ENCODE measurements at places on chromosomes 7 and 10. TPM values are rescaled to one million over a fixed set of nuclear protein-coding genes. Genes with fewer than 3 reads are reported as not detected.
A peak's percentile ranks its signal among the peaks of the same experiment; 100 is the strongest.

PARP12 gene
- 55.9 TPM for total RNA-seq

- no peak for DNase-seq
Measured at GRCh38 chr10:21069929-21070700, 173.0 kb upstream of the NEBL start.

GRCh38 chr7:135959646-135960363, 17.4 kb downstream of the MTPN start:
- DNase-seq: no peak

DNA sequence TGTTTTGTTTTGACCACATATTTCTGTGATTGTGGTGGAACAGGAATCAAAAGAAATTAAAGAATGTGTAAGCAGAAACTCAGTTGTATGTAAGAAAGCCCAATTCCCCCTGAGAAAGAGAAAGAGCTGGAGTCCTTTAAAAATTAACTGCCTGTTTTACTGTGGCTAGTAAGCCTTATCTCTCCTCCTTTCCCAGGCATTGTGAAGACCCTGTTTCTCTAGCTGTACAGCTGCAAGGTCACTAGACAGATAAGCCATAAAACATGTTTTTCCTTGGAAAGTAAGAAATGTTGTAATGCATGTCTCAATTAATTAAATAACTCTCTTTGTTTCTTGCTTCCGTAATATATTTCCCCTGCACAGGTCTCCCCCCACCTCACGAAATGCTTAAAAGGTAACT, 53.5 kb downstream of the OR13A1 start:
- DNase-seq: no peak

GRCh38 chr7:68573271-68574005, 1024.8 kb upstream of the AUTS2 start:
- no peak for DNase-seq

DNA sequence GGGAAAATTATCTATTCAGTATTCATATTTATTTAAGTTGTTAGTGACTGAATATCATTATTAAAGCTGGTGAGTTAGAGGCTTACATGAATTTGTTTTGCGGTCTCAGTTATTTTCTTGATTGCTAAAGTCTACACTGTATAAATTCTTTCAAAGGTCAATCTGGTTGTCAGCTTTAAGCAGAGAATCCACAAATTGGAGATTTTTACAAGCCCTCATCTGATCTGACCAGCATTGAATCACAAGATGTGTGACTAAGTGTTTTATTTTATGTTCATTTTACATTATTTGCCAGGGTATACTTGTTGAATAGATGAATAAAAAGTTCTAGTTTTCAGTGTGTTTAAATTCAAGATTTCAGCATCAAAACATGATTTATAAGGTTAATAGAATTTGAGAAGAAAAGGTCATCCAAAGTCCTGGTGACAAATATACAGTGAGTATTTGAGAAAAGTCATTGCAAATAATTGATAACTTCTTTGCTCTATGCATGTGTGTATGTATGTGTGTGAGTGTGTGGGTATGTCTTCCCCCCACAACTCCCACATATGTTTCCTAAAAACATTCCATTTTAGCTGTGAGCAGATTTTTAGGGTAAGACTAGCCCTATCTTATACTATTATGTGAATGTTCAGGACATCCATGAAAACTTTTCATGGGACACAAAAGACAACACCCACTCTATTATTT, 4.4 kb downstream of the SEMA3A start:
- DNase-seq: no peak

LRMDA gene
- not detected for total RNA-seq

- no peak for DNase-seq
Measured at GRCh38 chr10:10526846-10527245, 490.8 kb upstream of the CELF2 start.

DNA sequence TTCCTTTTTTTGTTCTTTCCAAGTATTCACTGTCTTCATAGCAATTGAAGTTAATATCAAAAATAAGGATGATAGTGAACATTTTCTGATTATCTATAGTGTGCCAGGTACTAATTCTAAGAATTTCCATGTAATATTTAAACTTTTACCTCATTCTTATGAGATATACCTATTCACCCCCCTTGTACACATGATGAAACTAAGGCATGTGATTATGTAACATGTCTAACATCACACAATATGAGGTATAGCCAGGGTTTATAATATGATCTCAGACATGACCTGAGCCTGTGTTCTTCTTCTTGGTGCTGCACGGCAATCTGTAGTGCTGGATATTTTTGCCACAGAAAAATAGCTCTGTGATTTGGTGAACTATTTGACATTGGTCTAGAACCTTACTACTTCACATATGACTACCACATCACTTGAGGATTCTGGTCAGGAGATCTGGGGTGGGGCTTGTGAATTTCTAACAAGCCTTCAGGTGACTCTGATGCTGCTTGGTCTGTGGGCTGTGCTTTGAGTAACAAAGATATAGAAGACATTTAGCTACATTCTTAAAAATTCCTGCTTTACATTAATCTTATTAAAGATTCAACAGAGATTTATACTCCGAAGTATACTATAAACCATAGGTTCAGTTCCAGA, 79.1 kb downstream of the TRIM24 start:
- DNase-seq: no peak

ADCY1 gene
- 1.5 TPM for total RNA-seq

DNA sequence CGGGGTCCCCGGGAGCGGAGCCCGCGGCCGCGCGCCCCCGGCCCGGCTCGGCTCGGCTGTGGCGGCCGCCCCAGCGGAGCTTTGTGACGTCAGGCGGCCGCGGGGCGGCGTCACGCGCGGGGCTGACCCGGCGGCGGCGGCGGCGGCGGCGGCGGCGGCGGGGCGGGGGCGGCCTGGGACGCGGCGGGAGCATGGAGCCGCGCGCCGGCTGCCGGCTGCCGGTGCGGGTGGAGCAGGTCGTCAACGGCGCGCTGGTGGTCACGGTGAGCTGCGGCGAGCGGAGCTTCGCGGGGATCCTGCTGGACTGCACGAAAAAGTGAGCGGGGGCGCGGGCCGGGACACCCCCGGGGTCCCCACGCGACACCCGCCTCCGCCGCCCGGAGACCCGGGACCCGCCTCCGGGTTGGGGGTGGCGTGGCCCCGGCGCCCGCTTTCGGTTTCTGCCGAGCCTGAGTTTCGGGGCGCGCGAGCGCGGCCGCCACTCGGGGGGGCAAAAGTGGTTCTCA, at the start of gene PWWP2B:
Gene PWWP2B (plus strand): TSS at position 165 of the 506 bp plus-strand sequence. CDS start 27 bp downstream, at position 192.
- peak; percentile 92 for DNase-seq

DNA sequence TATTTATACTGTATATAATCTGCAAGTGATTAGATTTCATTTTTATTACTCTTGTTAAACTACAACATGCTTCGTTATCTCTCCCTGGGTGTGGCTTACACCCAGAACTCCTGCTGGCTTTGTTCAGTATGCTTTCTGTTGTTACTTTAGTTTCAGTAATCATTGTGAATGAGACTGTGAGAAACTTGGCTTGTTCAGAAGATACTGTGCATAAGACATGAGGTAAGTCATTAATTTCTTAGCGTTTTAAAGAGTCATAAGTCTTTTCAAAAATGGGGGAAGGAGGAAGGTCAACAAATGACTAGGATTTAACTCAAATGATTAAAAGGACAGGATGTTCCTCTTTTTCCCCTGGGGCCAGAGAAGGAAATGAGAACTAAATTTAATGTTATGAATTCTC, 11.6 kb upstream of the ADD3 start:
- DNase-seq: no peak

- peak; percentile 62 for DNase-seq
Measured at GRCh38 chr7:106864298-106865081, 592 bp upstream of the PIK3CG start.

GRCh38 chr7:8365499-8366110, 67.8 kb upstream of the NXPH1 start:
- DNase-seq: no peak

Measured in activated CD4-positive, alpha-beta T cell treated with anti-CD3 and anti-CD28 coated beads, Interleukin-2, amount 10 ng/mL, durations not matched to agents 24 days and 14 days (primary cell).